ENCODE measurements at places on chromosomes 16 and 17.
A peak's percentile ranks its signal among the peaks of the same experiment; 100 is the strongest.

DNA sequence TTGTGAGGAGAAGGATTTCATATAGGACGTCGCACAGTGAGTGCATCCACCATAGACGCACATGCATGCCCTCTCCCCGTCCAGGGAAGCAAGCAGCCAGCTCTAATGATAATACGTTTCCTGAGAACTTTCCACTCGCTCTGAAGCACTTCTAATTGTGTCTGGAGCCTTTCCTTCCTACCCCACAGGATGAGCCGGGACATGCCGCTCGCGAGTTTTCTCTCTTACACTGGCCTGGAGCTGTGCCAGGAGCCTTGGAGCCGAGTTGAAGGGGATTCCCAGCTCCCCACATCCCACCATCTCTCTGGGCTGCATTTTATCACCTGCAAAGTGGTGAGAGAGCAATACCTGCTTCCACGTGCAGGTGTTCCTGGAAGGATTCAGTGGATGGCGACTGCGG, 368.1 kb downstream of the C16orf95 start:
- DNase-seq, result no peak

DNA sequence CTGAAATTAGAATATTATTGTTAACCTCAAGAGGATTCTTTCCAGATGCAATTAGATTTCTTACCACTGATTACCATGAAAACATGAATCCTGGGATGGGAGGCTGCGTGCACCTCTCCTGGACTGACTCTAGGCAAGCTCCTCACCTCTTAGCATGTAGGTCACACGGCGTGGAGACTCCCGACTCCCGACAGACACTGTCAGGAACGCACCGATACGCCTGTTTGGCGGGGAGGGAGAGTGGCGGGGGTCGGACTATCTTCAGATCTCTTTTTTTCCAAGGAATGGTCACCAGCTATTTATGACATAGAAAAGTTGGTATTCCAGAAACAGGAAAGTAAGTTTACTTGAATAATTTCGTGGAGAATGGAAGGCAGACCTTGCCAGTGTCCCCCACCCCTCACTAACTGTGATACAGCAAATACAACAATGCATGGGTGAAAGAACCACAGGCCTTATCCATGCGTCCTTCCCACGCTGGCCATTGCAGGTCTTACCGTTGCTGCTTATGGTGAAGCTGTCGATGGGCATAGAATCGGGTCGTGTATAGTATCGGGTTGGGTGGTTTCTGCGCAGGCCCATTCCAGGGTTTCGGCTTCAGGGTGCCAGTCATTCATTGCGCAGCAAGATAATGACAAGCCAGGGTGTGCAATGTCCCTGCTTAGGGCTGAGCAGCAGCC, 62.6 kb upstream of the ENDOV start:
- no peak for DNase-seq

- no peak for DNase-seq
Observed at GRCh38 chr17:43877451-43878155, 29.7 kb downstream of the MPP2 start.

DNA sequence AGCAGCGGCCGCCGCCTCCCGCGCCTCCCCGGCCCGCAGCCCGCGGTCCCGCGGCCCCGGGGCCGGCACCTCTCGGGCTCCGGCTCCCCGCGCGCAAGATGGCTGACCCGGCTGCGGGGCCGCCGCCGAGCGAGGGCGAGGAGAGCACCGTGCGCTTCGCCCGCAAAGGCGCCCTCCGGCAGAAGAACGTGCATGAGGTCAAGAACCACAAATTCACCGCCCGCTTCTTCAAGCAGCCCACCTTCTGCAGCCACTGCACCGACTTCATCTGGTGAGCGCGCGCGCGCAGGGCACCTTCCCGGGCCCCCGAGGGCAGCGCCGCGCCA, 258 bp downstream of the PRKCB start:
- no peak for DNase-seq

DNA sequence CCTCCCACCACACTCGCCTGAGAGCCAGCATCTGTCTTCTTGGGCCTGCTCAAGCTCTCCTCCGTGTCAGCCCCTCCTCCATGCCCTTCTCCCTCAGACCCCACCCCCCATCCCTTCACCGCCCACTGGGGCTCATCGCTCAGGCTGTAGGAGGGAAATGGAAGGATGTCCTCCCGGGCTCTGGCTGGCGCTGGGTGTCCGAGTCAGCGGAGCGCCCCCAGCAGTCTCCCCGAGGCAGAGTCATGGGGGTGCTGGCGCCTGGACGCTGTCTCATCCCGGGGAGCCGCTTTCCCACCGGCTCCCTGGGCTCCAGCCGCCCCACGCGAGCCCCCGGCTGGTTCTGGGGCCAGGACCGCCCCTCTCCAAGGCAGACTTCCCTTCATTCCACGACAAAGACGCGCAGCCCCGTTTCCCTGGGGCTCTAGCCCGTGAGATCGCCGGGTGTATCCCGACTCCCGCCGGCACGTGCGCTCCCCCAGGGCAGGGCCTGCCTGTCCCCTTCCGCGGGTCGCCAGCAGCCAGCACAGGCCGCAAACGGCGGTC, 428 bp upstream of the ANTKMT start:
- no peak for DNase-seq

DNA sequence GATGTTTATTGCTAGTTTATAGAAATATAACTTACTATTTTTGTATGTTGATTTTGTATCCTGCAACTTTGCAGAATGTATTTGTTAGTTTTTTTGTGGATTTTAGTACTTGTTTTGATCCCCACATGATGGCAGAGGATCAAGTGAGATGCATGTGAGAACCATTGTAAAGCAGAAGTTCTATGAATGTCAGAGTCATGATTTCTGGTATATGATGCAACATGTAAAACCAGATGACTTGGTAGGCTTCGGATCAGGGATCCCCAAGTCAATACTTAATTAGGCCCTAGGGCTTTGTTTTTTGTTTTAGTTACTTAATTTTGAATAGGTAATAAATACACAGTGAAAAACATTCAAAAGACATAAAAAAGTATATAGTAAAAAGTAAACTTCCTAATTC, 45.8 kb downstream of the ESRP2 start:
- no peak for DNase-seq

- peak; percentile 73 for DNase-seq
Observed at GRCh38 chr16:30996985-30997724, 12.1 kb downstream of the HSD3B7 start.

DNA sequence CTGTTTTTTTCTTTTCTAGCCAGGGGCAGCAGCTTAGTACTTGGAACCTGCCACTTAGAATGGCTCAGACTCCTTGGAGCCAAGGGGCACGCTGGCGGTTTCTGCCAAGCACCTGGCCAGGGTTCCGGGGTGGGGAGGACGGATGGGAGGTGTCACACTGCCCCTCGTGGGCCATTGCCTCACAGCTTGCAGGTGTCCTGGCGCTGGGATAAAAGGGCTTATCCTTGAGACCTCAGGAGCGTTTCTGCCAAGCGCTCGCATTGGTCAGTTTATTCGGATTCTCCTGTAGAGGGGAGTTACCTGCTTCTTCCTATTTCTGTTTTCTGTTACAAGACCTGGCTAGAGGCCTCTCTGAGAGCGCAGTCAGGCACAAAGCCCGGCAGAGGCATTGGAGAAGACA, 234.6 kb downstream of the MSI2 start:
- no peak for DNase-seq

DNA sequence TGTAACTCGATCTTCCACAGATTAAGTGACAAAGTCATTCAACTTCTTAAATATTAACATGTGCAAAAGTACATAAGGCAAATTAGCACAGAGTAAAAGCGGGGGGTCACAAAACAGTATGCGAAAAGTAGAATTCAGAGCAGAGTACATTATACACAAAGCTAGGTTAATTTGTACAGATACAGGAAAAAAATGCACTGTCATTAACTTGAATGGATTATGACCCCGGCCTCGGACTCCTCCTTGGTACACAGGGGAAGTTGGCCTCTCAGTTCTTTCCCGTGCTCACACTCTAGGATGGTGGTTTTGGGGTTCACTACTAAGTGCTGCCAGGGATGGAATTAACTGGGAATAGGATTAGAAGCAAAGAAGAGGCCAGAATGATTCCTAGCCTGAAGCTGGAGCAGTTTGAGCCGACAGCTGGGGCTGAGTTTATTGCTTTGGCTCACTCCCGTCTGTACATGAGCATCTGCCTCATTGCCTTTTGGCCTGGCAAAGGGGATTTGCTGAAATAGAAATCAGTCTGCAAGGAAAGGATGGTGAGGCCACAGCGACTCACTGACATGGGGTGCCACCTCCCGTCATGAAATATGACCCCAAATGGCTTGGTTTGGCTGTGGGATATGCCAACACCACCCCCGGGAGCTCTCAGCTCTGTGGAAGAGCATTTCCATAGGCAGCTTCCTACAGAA, 23.6 kb downstream of the NTN1 start:
- DNase-seq, result no peak

DNA sequence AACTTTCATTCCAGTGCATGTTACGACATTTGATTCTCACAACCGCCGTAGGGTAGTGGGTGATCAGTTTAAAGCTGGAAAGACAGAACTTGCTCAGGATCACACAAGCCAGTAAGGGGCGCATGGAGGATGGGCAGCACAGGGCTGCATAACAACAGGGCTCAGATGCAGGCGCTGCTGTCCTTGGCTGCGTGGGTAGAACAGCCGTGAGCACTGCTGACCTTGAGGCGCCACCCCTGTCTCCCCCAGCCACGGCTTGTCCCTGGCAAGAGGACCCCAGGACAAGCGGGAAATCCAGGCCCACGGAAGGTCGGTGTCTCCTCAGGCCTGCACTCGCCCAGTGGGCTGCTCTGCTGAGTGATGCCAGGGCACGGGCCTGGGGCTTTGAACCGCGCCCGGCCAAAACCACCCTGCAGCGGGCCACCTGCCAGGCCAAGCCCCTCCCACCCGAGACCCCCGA, 84.7 kb downstream of the LMF1 start:
- DNase-seq, result no peak

DNA sequence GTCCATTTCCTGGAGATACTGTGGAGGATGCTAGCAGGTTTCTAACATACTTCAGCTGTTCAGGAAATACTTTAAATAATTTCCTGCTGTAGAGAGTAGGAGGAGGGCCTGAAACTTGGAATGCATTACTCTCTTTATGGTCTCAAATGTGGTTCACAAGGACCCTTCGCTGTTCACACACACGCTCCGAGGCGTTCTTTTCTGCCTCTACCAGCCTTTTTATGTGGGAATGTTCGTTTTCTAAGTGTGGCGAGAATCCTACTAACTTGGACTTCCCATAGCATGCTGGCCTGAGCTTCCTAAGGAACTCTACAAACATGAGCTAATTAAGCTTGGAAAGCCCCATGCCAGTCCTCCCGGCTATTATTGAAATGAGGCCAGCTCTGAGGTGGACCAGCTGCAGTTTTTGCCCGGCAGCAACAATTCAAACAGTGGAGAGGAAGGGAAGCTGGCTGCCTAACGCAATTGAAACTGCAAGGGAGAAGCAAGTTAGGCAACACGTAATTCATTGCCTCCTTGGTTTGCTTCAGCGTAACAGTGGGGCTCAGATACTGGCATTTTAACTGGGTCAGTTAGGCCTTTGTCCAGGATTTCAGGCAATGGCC, 18.9 kb downstream of the KPNA2 start:
- DNase-seq, result no peak

GRCh38 chr17:57938061-57938502, 17.1 kb downstream of the CUEDC1 start:
- DNase-seq, result no peak

- no peak for DNase-seq
Observed at GRCh38 chr17:21371511-21372081, 4.6 kb upstream of the KCNJ12 start.

- no peak for DNase-seq
Observed at GRCh38 chr16:48405907-48406306, 20.7 kb upstream of the SIAH1 start.

DNA sequence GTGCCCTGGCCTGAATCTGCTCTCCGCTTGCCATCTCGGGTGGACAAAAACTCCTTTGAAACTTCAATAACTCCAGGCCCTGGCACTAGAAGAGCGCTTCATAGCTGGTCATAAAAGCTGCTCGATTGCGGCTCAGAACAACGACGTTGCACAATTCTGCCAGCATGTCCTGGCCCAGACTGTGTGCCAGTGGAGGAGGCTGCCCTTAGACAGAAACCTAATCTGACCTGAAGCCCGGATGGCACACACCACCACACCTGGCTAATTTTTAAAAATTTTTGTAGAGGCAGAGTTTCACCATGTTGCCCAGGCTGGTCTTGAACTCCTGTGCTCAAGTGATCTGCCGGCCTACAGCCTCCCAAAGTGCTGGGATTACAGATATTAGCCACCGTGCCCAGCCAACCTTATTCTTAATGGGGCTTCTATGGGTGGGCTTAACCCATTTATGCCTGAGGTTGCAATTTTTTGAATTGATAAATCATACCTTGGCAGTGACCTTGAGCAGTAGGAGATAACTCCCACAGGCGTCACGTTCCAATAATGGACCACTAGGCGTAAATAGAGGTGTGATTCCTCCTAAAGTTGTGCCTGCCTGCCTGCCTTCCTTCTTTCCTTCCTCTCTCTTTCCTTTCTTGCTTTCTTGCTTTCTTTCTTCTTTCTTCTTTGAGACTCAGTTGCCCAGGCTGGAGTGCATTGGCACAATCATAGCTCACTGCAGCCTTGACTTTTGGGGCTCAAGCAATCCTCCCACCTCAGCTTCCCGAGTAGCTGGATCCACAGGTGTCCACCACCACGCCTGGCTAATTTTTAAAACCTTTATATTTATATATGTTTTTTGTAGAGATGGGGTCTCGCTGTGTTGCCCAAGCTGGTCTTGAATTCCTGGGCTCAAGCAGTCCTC, 1.1 kb upstream of the PPL start:
- no peak for DNase-seq

GRCh38 chr17:33200587-33200986, 92.5 kb downstream of the ASIC2 start:
- DNase-seq, result no peak

DNA sequence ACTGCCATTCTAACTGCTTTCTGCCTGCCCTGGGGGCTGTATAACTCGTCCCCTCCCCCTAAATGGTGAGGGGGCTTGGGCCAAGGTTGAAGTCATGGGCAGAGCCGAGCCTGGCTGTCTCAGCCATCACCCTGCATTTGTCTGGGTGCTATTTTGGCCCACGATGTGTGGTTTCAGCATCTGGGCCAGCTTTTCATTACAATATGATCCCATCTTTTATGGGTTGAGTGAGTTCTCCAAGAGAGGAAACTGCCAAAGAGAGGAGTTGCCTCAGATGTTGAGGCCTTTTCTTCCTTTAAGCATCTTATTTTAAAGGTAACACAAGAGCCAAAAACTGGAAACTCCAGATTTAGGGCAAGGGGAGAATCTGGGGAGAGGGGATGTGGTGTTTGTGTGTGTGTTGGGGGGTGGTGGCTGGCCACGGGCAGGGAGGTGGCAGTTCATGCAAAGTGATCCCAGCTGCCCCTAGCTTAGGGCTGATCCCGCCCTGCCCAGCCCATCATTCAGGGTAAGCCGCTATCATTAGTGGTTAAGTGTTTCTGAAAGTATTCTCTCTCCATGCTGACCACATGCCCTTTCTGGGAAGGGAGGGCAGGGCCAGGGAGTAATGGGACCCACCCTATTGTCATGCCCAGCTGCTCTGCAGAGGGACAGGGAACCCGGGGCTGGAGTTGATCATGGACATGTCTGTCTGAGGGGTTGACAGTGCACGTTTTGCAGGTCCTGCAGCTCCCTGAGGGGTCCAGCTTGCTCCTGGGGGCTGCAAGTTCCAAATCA, 83.2 kb upstream of the CLEC18A start:
- DNase-seq, result no peak
